Anterior cingulate cortex (tissue), 58 donors: ENCODE measurements at places on chromosomes 5 and 9.

DNA sequence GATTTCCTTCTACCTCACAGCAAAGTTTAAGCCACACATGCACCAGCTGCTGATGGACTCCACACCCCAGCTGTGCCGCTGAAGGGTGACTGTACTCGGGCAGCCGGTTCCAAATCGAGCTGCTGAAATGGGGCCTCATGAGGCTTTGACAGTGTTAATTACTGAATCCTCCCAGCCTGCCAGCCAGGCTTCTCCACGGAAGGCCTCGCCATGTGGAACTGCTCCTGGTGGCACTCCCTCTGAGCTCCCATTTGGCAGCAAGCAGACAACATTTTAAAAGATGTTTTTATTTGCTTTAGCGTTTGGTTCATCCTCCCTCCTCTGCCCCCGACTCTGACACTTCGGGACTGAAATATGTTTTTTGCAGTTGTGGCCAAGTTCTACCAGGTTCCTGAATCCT, 479.4 kb upstream of the MPDZ start:
- DNase-seq: no peak

GRCh38 chr5:2196989-2197619, 314.4 kb upstream of the IRX4 start:
- no peak for DNase-seq

- DNase-seq: no peak
These were observed 1359.4 kb downstream of the EFNA5 start for GRCh38 chr5:106311230-106311915.

- DNase-seq: no peak
These were observed 599.6 kb upstream of the GRAMD2B start for GRCh38 chr5:125823572-125823971.

GRCh38 chr5:140563596-140563995, 802 bp downstream of the APBB3 start:
- no peak for DNase-seq

GRCh38 chr9:121359351-121360294, 10.4 kb downstream of the STOM start:
- no peak for DNase-seq

- DNase-seq: no peak
These were observed 529.7 kb upstream of the ZNF608 start for GRCh38 chr5:125276096-125276495.

- DNase-seq: no peak
These were observed 139.1 kb upstream of the FSTL4 start for GRCh38 chr5:133751421-133751820.

DNA sequence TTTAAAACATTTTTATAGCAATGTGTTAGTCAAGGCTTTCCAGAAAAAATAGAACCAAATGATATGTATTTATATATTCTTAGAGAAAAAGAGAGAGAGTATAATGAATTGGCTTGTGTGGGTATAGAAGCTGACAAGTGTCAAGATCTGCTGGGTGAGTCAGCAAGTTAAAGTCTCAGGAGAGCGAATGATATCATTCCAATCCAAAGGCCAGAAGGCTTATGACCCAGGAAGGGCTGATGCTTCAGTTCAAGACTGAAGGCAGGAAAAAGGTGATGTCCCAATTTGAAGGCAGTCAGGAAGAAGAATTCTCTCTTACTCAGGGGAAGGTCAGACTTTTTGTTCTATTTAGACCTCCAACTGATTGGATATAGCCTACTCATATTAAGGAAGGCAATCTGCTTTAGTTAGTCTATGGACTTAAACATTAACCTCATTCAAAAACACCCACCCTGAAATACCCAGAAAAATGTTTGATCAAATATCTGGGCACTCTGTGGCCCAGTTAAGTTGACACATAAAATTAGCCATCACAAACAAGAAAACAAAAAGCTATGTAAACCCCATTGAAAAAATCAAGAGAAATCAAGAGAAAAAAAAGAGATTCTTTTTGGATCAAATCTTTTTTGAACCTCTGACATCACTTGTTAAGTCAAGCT, 189.6 kb downstream of the PIK3R1 start:
- no peak for DNase-seq

- DNase-seq: no peak
These were observed 15.8 kb upstream of the KIF4B start for GRCh38 chr5:154997746-154998145.

- DNase-seq: no peak
These were observed 175.5 kb upstream of the SLC30A5 start for GRCh38 chr5:68918306-68918705.
